NCI-H1436 treated with DMSO at 0.1 percent for 48 hours (cell line): ENCODE measurements at places on chromosomes 11 and 22.

DNA sequence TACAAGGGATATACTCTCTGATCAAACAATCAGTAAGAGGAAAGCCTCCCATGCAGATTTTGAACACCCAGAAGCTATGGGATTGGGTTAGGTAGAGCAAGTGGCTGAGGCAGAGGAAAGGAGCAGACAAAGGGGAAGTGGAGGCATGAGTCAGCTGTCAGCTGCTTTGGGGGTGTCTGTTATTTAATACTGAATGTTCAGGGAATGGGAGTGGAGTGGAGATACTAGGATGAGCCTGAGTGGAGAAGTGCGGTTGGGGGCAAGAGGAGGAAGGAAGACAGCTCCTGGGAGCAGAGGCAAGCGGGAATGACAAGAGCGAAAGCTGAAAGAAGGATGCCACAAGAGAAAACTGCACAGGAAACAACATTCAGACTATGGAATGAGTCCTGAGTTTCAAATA is 22.7 kb upstream of the TMPRSS5 start:
- no peak for DNase-seq

GRCh38 chr11:3893311-3893710 is 37.8 kb downstream of the STIM1 start:
- DNase-seq, result no peak

GRCh38 chr22:36196254-36197064 is 5.2 kb downstream of the APOL4 start:
- DNase-seq, result no peak

DNA sequence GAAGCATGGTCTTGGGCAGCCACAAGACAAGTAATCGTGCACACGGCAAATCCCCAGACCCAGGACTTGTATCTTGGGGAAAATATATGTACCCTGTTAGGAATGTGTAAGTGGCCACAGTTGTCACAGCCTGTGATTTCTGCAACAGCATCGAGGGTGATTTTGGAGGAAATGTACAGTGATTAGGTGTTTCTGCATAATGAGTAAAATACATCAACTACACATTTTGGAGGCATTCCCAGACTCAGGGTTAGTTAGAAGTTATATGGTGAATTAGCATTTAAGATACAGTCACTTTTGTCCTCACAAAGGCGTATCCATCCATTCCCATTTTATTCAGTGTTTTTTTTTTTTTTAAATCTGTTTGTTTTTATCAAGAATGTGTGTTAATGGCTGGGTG is 28.4 kb downstream of the SUSD2 start:
- DNase-seq, result no peak

GRCh38 chr11:125425601-125426000 is 70.5 kb downstream of the FEZ1 start:
- DNase-seq, result no peak

DNA sequence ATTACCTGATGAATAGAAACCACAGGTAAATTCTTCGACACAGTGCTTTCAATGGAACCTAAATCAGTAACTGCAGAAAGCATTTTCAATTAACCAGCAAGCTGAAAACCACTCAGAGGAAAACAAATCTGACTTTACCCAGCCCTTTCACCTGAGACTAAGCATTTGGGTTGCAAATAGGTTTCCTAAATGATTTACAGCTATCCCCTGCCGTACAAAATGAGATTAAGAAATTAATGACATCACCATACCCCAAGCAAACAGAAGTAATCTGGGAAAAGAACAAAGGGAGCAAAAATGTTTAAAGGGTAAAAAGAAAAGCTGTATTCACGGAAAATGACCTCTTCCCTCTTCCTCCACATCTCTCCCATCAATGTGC is 584 bp downstream of the NOX4 start:
- no peak for DNase-seq

- DNase-seq, result peak; percentile 19
These were observed 144.9 kb downstream of the HIPK3 start for GRCh38 chr11:33402066-33402465.

DNA sequence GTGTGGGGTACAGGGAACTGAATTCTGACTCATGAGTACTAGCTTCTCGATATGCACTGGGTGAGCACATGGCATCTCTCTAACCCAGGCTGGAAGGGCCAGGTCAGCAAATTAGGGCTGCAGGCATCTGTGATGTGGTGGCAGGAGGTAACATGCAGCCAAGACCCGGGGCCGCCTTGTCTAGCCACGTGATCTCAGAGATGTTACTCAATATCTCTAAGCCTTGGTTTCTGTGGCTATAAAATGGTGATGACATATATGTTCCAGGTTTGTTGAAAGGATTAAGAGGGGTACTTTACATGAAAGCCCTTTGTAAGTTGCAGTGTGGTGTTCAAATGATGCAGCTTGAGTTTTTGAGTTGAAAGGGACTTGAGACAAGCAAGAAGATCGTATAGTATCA is 3.2 kb downstream of the ST14 start:
- no peak for DNase-seq

- DNase-seq, result no peak
These were observed 2.9 kb upstream of the HTATIP2 start for GRCh38 chr11:20360650-20361049.

GRCh38 chr11:110446061-110446460 is 16.3 kb downstream of the FDX1 start:
- DNase-seq, result no peak

DNA sequence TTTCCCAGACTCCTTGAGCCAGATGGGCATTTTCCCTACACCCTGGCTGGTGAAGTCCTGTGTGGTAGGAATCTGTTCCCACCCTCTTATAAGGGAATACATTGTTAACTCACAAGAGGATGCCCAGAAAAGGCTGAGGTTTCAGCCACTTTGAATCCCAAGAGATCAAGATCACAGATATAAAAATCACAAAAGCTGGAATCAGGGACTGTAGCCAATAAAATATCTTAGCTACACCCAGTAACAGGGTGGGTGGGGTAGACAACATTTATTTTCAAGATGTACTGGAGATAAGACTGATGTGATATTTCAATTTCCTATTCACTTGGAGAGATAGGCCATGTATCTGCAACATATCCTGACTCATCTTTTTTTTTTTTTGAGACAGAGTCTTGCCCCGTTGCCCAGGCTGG is 50.3 kb downstream of the COPB1 start:
- no peak for DNase-seq

GRCh38 chr22:38504731-38505540 is 1.2 kb downstream of the DDX17 start:
- peak; percentile 11 for DNase-seq

DNA sequence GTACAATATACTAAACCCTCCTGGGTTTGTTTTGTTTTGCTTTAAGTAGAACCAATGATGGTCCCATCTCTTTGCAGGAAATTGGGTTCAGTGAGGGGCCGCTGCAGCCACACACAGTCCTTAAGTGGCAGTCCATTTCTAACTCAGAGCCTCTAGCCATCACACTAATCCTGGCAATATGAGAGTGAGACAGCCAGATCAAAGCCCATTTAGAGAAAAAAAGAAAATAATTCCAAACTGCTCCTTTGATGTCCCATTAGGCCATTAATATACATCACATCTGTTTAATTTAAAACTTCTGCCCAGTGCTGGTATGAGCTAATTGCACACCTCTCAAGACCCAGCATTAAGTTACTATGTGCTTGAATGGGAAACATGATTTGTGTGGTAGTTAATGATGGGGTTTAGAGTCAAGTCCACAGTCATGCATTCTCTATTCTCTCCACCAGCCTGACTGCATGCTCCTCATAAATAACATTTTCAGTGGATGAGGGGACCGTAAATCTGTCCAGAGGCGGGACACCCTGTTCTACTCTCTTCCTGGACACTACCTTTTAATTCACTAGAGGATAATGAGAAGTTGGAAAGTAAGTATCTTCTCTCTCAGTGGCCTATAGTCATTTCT is 53.8 kb upstream of the BIRC3 start:
- DNase-seq, result no peak

DNA sequence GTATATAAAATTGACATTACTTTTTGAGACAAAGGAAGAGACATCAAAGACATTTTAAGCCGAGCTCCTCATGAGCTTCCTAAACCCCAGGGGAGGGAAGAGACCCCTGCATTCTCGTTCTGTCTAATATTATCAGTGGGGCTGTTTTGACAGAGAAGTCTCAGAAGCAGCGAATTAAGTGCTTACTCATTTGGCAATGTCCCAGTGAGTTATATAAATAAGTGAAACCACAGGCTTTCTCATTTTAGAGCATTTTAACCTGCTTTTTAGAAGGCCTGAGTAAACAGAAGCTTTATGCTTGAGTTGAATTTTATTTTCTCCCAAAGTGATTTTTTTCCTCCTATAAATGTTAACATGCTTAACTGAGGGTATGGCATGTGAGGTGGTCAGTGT is 23.2 kb upstream of the C1QTNF4 start:
- no peak for DNase-seq

DNA sequence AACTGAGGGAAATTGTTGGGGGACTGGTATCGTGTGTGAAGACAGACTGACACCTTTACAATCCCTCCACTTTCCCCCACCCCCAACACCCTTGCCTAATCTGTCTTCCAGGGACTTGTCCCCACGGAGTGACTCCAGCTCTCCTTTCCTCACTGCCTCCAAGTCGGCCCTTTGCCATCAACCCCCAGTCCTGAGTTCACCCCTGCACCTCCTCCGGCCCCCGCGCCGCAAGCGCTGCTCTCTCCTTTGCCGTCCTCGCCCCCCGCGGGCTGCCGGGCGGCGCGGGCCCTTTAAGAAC is 183 bp upstream of the ABCG4 start:
- DNase-seq, result no peak

DNA sequence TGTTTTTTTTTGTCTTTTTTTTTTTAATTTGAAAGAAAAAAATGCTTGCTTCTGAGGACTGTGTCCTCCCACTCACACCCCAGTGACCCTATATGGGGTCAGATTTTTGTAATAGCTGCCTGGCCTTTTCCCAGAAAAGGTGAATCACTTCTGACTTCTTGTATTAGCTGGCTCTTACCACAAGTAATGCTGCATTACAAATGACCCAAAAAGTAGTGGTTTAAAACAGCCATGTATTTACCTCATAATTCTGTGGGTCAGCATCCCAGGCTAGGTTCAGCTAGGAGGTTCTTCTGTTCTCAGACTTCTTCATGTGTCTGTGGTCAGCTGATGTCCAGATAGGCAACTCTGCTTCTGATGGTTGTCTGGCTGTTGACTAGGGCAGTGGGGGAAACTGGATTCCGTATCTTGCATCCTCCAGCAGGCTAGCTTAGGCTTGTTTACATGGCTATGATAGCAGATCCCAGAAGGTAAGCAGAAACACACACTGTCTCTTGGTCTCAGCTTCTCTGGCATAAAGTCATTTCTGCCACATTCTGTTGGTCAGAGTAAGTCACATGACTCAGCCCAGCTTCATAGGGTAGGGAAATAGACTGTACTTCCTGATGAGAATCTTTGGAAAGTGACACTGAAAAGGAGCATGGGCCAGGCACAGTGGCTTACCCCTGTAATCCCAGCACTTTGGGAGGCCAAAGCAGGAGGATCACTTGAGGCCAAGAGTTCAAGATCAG is 19.5 kb downstream of the LHFPL7 start:
- DNase-seq, result no peak

DNA sequence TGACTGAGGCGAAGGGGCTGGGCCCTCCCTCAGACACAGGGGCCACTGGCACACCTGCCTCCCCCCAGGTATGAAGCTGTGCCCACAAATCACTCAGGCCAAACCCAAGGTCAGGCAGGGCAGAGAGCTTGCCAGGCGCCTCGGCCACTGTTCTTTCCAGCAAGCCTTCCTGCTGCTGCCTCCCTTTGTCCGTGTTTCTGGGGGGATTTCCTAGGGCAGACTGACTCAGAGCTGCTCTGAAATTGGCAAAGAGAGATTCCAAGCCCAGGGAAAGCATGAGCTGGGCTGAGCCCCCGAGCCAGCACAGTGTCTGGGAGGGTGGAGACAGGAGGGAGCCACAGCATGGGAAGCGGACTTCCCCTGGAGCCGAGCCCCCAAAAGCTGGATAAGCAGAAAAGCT is 33.2 kb downstream of the PPP2R1B start:
- no peak for DNase-seq

DNA sequence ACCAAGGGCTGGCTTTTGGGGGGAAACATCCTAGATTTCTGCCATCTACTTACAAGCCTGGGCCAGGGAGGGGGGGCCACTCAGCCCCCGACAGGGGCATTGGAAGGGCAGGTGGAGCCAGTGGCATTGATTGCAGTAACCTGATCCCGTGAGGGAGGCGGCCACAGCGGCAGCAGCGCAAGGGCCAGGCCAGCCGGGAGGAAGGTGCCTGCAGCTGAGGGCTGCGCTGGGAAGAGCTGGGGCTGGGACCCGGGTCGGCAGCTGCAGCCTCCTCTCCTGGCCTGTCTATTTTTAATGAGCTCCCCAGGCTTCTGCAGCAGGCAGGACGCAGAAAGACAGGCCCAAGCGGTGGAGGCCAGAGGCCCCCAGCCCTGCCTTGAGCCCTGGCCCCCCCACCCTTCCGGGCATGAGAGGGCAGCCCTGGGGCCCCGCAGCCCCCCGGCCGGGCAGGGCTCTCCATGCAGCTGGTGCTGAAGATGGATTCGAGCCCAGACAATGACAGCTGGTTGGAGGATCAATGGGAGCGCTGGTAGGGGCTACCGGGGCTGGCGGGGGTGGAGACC is 10.6 kb downstream of the FREY1 start:
- DNase-seq, result peak; percentile 13
